ENCODE measurements at places on chromosomes 7 and 10. TPM values are rescaled to one million over a fixed set of nuclear protein-coding genes. Genes with fewer than 3 reads are reported as not detected.

The KCNH2 gene
- 14.2 TPM for total RNA-seq

- no peak for DNase-seq
Measured at GRCh38 chr10:74947781-74948401, 121.5 kb downstream of the KAT6B start.

DNA sequence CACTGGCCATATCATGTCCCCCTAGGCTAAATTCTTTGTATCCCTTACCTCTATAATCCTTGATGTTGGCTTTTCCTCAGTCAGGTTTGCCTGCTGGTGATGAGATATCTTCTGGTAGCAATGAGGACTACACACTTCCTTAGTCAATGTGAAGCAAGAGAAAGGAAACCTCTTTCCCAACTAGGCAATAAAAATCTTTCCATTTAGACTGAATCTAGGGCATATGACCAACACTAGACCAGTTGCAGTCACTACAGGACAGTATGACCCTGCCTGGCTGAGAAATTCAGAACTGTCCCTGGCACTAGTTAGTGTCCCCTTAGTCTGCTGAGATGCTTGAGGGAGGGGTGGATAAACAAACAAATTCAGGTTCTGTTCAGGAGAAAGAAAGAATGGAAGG is 142.6 kb downstream of the RNLS start:
- no peak for DNase-seq

DNA sequence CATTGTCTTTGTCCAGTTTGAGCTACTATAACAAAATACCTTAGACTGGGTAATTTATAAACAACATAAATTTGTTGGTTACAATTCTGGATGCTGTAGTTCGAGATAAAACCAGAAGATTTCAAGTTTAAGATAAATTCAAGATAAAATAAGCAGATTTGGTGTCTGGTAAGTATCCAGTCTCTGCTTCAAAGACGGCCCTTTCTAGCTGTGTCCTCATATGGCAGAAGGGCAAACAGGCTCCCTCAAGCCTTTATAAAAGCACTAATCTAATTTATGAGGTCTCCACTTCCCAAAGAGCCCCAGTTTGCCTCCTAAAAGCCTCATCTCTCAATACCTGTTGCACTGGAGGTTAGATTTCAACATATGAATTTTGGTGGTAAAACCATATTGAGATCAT is 31.1 kb upstream of the SGCE start:
- DNase-seq = no peak

DNA sequence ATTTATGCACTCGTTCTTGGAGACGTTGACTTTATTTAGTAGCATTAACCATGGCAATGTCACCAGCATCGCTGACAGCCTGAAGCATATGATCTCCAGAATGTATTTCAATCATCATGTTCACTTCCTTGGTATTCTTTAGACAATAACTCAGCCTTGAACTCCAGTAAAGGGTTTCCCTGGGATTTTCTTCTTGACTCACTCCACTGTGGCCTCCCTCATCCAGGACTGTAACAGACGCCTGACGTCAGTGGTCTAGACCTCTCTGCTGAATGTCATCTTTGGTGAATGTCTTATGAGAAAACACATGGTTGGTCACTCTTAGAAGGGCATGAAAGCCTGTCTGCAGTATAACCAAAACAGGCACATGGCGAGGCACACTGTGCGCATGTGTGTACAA is 64.4 kb downstream of the EGFR start:
- DNase-seq = no peak

DNA sequence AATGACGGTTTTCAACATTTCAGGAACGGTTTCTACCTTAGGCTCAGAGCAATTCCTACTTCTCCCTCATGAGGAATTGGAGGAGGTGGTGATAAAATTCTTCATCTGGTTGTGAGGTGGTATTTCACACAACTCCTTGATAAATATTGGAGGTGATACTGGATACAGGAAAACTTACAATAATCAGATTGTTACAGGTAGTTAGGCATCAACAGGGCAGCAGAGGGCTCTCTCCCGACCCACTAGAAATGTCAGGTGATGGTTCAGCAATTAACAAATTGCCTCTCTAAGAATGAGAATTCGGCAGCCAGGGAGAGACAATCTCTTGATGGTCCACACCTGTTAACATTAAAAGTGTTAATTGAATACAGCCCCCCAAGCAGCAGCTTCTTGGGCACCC is 22.6 kb downstream of the ZNF786 start:
- DNase-seq = no peak

- no peak for DNase-seq
Measured at GRCh38 chr10:35961501-35961900, 319.4 kb upstream of the FZD8 start.
